ENCODE measurements at places on chromosomes 12 and 14.

- no peak for DNase-seq
These were observed 32.2 kb downstream of the SH2B3 start for GRCh38 chr12:111437816-111438454.

GRCh38 chr12:104094284-104094683 is 30.0 kb downstream of the HCFC2 start:
- no peak for DNase-seq

DNA sequence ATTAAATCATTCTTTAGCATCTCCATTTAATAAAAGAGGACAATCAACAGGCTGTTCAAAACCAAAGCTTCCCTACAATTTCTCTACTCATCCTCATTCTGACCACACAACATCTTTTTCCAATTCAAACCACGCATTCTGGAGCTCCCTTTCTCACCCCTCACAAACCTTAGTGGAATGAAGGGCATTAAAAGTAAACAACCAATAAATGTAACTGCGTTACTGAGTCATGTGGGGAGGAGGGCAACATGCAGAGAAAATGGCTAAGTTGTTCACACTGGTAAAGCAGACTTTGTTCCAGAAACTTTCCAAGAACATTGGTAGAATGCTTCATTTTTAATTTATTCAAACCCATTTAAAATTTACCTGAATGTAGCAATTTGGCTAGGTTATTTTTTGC is 19.6 kb downstream of the SOX5 start:
- DNase-seq, result no peak

DNA sequence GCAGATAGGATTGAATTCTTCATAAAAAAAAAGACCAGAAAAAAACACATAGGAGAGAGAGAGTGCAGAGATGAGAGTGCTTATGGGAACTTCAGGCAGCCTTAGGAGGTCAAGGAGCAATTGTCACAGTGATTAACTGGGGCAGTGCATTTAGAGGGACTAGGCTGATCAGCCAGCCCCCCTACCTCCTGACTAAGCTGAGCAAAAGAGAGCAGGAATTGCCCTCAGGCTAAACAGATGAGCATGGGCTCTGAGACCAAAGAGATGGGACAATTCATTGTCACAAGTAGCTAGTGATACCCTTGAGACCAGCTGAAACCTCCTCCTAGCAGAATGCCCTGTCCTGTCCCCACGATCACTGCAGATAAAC is 124.0 kb downstream of the BTG1 start:
- DNase-seq, result no peak

DNA sequence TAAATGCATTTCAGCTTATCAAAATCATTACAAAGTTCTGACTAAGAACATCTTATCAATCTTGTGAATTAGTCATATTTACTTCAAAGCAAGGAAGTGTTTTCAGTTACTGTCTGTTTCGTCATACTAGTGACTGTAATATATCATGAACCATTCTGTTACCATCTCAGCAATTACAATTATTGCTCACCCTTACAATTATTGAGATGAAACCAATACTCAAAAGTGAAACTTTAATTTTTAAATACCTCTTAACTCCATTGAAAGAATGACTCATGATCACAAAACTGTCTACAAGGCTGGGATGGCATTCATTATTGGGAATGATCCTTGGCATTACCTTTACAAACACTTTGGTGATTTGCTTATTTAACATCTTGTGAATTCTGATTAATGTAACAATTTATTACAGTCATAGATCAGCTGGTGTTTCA is 90.3 kb downstream of the RPS6KA5 start:
- DNase-seq, result no peak

All from stimulated activated CD4-positive, alpha-beta T cell treated with anti-CD3 and anti-CD28 coated beads, Interleukin-12 subunit alpha, Interleukin-12 subunit beta, amount 100 ng/mL, for 48 hours (primary cell).